ENCODE measurements at places on chromosomes 6 and 20.

DNA sequence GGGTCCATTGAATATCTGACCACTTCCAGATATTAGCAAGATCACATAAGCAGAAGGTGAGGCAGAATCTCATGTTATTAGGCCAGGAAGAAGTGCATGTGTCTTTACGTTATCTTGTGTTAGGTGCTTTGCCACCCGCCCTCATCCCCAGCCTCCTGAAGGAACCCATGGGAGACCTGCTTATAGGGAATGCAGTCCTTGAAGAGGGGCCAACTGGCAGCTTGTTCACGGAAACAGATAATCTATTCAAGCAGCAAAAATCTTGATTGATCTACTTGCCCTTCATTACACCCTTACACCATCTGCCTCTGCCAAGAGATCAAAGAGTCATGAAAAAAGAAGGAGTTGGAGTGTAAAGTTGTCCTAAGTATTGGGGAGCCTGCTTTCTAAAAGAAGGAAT, 576.4 kb downstream of the HTR1B start:
- DNase-seq: no peak

DNA sequence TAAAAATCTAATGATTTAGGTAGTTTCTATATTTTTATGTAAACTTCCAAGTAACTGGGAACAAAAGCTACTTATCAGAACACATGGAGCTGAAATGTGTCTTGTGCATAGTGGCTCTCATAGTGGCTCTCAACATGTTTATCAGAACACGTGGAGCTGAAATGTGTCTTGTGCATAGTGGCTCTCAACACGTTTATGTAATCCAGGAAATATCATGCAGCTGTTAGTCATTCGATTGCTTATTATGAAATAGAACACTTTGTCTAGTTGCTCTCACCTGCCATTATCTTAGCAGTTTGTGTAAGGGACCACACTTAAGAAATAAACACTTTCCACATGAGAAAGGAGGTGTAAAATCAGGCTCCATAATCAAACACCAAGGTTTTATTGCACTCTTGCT, 119.2 kb upstream of the ASCC3 start:
- no peak for DNase-seq

GRCh38 chr6:12898603-12899002, 182.0 kb downstream of the PHACTR1 start:
- DNase-seq: no peak

- DNase-seq: no peak
Measured at GRCh38 chr6:112343390-112343789, 3.7 kb upstream of the RFPL4B start.

GRCh38 chr20:33687993-33688937, 2.1 kb upstream of the E2F1 start:
- no peak for DNase-seq

- DNase-seq: no peak
Measured at GRCh38 chr6:120854583-120854982, 479.7 kb downstream of the TBC1D32 start.

DNA sequence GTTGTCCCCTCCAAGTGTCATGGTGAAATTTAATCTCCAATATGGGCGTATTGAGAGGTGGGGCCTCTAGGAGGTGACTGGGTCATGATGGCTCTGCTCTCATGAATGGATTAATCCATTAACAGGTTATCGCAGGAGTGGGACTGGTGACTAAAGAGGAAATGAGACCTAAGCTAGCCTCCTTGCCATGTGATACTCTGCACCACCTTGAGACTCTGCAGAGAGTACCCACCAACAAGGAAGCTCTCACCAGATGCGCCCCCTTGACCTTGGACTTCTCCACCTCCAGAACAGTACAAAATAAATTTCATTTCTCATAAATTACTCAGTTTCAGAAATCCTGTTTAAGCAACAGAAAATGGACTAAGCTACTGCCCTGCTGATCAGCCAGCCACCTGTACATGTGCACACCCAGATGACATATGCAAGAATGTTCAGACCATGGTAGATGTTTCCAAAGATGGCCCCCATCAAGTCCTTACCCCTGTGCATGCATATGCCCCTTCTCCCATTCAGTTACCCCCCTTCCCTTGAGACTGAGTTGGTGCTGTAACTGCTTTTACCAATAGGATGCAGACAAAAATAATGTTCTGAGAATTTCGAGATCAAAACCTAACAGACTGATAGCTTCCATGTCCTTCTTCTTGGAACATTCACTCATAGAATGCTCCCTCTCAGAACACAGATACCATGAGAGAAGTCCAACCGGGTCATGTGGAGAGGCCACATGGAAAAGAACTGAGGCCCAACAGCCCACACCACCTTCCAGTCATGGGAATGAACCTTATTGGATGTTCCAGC, 28.4 kb downstream of the MAP3K5 start:
- no peak for DNase-seq

GRCh38 chr6:43386492-43386891, 17.0 kb upstream of the ZNF318 start:
- DNase-seq: no peak

DNA sequence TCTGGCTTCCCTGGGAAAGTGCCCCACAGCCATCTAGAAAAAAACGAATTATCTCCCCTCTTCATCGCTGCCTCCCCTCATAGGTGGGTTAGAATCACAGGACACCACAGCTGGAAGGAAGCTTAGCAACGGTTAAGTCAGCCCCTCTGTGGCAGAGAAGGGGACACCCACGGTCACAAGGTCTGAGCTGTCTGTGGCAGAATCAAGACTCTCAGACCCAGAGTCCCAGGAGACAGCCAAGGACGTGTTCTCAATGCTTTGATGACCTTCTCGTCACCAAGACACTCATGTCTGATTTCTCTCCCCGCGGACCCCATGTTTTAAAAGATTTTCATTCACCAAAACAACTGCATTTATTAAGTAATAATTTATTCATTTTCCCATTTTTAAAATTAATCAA, 221.5 kb downstream of the NRN1 start:
- no peak for DNase-seq

DNA sequence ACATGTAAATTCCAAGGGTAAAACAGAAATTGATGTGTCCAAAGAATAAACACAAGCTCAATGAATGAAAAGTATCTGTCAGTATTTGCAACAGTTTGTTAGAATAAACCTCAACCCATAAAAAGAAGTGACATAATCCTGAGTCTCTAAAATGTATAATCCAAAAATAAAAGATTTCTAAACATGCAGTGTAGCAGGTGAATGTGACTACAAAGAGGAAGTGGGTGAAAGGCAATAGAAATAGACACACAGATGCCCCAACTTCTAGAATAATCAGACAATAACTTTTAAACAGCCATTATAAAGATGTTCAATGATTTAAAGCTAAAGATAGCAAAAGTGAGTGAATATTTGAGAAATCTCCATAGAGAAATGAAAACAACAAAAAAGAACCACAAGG, 1009.2 kb upstream of the GJE1 start:
- no peak for DNase-seq

Data from activated CD4-positive, alpha-beta T cell treated with anti-CD3 and anti-CD28 coated beads for 24 hours (primary cell).